ENCODE measurements at places on chromosomes 7 and 10. TPM values are rescaled to one million over a fixed set of nuclear protein-coding genes. Genes with fewer than 3 reads are reported as not detected.

DNA sequence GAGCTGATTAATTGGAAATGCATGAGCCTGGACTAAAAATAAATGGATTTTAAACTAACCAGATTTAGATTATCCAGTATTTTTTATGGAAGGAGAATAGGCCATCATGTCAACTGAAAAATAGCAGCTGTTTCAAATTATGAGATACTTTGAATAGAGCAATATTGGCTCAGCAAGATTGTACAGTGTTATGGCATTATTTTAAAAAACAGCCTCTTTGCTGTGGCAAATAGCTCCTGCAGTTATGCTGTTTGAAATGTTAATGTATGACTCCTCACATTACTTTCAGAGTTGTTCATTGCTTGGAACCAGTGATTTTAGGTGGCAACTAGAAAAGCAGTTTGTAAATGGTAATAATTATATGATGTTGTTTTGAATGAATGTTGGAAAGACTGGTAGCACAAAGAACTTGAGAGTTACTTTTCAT is 244.5 kb downstream of the KIAA1217 start:
- no peak overlapping the region for H3K27ac ChIP-seq
- H3K4me1 ChIP-seq: peaks cover 3% of the 10 kb centered on the region
- no peak for DNase-seq
- no peak overlapping the region for H3K4me3 ChIP-seq
- no peaks in the 10 kb centered on the region for H3K27me3 ChIP-seq
- H3K36me3 ChIP-seq: no peaks in the 10 kb centered on the region

The SLC26A3 gene
- polyA plus RNA-seq: 0.09 TPM

DNA sequence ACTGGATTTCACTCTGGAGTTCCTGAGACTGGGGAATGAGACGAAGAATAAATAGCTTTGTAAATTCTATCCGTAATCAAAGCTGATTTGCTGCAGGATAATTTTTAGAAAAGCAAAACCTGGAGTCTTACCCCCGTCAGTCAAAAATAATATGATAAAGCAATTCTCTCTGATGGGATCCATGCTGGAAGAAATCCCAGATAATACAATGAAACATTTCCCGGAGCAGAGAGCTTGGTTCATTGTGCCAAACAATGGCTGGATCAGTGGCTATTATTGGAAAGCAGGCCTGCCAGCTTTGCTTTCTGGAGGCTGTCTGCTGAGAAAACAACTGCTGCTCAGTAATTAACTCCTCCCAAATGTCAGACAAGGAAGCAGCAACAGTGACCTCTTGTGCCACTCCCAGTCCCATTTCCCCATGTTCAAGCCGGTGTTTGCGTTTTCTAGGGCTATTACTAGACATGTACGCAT is 609.4 kb upstream of the PCDH15 start:
- no peak overlapping the region for H3K27ac ChIP-seq
- H3K4me1 ChIP-seq: no peaks in the 10 kb centered on the region
- no peak overlapping the region for H3K4me3 ChIP-seq
- no peaks in the 10 kb centered on the region for H3K36me3 ChIP-seq

DNA sequence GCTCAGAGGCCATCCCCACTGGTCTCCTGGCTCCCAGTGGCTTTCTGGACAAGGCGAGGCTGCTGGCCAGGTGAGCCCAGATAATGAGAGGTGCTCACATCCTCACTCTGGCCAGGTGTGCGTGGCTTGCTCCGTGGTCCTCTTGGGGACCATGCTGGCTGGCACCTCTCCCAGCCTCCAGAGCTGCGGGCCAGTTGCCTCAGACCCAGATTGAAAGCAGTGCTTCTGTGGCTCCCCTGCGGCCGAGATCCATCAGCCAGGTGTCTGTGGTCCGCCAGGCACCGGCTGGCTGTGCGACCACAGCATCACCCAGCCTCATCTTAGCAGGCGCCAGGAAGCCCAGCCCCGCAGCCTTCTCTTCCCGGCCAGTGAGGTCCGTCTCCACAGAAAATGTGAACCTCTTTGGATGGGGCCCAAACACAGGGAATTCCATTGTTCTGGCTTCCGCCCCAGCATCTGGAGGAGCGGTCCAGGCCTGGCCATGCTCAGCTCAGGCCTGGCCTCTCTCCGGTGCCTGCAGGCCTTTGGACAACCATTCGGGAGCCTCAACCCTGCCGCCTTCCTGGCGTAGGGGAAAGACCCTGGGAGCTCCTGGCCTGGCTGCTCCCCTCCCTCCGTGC is 5.2 kb upstream of the TTYH3 start:
- H3K4me3 ChIP-seq: no peak overlapping the region
- peaks cover 12% of the 10 kb centered on the region for H3K4me1 ChIP-seq
- no peak overlapping the region for H3K27ac ChIP-seq
- H3K36me3 ChIP-seq: no peaks in the 10 kb centered on the region

DNA sequence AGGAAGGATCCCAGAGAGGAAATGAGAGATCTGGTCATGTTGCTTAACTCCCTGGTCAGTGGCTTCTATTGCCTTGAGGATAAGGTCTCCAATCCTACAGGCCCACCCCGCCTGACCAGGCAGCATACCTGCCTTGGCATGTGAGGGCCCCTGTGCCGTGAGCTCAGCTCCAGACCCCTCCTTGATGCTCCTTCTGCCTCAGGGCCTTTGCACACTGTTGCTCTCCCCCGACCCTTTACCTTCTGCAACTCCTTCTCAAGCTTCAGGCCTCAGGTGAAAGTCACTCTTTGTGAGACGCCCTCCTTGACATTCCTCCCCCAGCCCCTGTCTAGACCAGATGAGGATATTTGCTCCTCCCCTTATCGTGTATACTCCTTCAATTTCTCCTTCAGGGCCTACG is 62.8 kb downstream of the FAM241B start:
- no peak for DNase-seq
- no peak overlapping the region for H3K27ac ChIP-seq
- no peaks in the 10 kb centered on the region for H3K36me3 ChIP-seq
- no peaks in the 10 kb centered on the region for H3K27me3 ChIP-seq
- no peak overlapping the region for H3K4me3 ChIP-seq

The OR2A12 gene
- polyA plus RNA-seq: not detected

GRCh38 chr7:79912213-79912633 is 222.4 kb upstream of the GNAI1 start:
- no peak overlapping the region for H3K4me3 ChIP-seq
- DNase-seq: no peak
- no peak overlapping the region for H3K27ac ChIP-seq
- no peaks in the 10 kb centered on the region for H3K36me3 ChIP-seq

DNA sequence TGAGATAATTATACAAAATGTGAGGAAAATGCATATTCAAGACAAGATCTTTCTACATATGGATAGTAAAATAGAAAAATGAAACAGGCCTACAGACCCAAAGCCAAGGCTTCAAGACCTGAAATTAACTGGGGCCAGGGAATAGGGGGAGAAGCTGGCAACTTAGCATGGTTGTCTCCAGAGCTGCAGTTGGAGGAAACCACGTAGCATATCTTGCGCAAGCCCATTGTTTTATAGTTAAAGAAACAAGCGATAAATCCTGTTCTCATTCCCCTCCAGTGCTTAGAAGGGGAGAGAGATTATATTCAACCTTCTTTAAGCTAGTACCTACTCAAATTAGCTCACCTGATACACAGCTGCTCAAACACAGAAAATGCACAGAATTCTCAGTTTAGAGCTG is 197.1 kb downstream of the SORCS1 start:
- H3K27me3 ChIP-seq: no peaks in the 10 kb centered on the region
- H3K27ac ChIP-seq: no peak overlapping the region
- H3K4me3 ChIP-seq: no peak overlapping the region
- DNase-seq: no peak
- H3K4me1 ChIP-seq: peaks cover 10% of the 10 kb centered on the region

The BTBD16 gene
- polyA plus RNA-seq: 2.3 TPM

- no peaks in the 10 kb centered on the region for H3K27me3 ChIP-seq
- H3K36me3 ChIP-seq: no peaks in the 10 kb centered on the region
- H3K4me3 ChIP-seq: no peak overlapping the region
- no peak for DNase-seq
- H3K4me1 ChIP-seq: peaks cover 9% of the 10 kb centered on the region
Observed at GRCh38 chr10:28793482-28793881, 116.2 kb downstream of the BAMBI start.

DNA sequence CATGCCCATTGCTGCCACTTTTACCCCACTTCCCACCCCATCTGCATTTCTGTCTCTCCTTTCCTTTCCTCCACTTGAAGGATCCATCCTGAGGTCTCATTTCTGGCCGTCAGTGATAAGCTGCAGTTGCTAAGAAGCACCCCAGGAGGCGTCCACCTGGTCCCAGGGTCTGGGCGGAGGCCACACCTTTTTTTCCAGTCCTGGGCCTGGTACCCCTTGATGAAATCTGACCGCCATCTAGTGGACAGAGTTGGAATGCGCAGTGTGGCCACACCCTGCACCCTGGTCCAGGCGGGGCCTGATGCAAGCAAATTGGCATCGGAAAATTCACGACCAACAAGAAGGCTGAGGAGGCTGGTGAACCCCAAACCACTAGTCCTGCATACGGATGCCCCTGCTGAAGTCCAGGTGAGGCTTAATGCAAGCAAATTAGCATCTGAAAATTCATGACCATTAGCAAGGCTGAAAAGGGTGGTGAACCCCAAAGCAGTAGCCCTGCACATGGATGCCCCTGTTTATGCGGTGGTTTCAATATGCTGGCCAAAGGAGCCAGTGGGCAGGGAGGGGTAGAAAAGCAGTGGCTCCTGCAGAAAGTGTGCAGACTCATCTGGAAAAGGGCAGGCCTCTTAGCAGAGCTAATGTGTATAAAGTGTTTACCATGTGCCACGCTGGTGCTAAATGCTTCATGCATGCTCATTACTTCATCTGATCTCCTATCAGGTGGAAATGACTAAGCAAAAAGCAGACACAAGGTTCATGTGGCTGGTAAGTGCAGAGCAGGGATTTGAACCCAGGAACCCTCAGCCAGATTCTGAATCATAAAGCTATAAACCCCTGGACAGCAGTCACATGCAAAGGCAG is 43.2 kb downstream of the GPAM start:
- H3K4me3 ChIP-seq: no peak overlapping the region
- no peaks in the 10 kb centered on the region for H3K4me1 ChIP-seq
- H3K36me3 ChIP-seq: no peaks in the 10 kb centered on the region
- DNase-seq: peak; percentile 74
- H3K27ac ChIP-seq: peak overlapping the region; percentile 30
